A673 (cell line): ENCODE measurements at places on chromosomes 11 and 22. TPM values are rescaled to one million over a fixed set of nuclear protein-coding genes. Genes with fewer than 3 reads are reported as not detected.

Gene PTGDR2
- 0.09 and 0.17 TPM in 2 replicates for total RNA-seq

DNA sequence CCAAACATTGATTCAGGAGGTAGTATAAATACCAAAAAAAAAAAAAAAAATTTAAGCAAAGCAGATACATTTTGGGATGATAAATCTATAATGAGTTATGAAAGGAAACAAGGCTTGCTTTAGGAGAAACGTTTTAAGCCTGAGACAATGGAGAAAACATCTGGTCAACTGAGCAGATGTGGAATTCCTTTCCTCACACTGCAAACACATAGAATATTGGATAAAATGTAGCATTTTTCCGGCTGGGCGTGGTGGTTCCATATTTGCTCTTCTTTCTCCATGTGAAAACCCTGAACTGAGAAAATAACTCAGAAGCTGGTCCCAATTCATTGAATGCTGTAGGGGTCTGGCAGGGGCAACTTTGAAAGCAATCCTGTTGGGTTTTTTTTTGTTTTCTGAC is 33.9 kb downstream of the ENDOD1 start:
- DNase-seq: no peak

Gene ABTB2
- 40.7 and 46.3 TPM in 2 replicates for total RNA-seq

DNA sequence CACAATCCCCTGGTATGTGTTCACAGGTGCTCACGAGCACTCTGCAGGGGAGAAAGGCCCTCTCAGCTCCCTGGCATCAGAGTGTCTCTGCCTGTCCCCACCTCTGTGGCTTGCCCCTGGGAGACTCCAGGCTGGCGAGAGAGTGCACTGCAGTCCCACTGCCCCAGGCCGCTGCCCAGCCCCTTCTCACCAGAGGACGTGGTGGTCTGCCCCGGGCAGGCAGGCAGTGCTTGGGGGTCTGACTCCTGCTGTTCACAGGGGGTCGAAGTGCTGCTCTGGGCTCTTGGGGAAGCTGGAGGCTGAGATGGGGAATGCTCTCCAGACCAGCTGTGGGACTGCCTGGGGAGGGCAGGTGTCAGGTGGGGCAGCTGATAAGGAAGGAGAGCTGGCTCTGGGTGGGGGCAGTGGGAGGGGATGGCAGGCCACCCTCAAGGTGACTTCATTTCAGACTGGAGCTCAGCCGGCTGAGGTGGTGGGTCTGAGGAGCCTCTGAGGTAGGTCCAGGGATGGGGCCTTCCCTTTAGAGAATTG is 151.0 kb upstream of the B3GAT1 start:
- no peak for DNase-seq

DNA sequence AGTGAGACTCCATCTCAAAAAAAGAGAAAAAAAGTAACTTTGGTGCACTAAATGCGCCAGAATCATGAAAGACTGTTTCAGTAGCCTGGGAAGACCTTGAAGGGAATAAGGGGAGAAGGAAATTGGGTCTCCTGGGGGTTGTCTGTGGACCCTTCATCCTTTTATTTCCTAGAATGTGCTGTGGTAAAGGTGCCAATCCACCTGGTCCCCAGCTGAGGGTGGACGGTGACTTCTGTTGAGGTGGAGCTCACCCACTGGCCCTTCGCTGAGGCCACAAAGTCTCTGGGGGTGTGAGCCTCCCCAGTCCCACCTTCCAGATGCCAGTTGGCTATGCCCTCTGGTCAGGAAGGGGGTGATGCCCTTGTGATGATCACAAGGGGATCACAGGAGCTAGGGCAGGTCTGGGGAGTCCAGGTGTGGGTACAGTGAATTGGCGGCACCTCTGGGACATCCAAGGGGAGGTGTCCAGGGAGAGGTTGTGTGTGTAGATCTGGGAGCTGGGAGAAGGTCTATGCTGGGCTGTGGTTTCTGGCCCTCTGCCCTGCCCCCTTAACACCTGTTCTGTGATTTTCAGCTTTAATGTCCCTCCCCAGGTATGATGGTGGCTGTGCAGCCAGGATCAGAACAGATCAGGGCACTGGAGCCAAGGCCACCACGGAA is 34.2 kb upstream of the LMO1 start:
- DNase-seq: no peak

- DNase-seq: no peak
Measured at GRCh38 chr22:20232237-20232598, 35.9 kb downstream of the RTN4R start.

Gene OR52N1
- not detected in 2 replicates for total RNA-seq

DNA sequence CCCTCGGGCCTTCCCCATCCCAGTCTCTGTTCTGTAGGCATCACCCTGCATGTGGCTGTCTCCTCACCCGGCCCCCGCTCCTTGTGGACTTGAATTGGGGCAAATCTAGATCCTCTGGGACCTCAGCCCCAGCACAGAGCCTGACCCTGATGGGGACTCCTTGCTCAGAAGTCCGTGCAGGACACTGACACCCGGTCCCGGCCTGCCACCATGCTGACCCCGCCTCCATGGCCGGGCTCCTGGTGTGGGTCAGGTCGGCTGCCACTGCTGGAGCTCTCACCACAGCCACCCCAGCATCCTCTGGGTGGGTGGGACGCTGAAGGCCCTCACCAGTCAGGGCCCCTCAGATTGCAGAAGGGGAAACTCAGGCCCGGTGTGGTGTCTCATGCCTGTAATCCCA is 1.8 kb downstream of the IGLL1 start:
- no peak for DNase-seq

- DNase-seq: no peak
Measured at GRCh38 chr22:31091106-31091975, 10.2 kb downstream of the SMTN start.

DNA sequence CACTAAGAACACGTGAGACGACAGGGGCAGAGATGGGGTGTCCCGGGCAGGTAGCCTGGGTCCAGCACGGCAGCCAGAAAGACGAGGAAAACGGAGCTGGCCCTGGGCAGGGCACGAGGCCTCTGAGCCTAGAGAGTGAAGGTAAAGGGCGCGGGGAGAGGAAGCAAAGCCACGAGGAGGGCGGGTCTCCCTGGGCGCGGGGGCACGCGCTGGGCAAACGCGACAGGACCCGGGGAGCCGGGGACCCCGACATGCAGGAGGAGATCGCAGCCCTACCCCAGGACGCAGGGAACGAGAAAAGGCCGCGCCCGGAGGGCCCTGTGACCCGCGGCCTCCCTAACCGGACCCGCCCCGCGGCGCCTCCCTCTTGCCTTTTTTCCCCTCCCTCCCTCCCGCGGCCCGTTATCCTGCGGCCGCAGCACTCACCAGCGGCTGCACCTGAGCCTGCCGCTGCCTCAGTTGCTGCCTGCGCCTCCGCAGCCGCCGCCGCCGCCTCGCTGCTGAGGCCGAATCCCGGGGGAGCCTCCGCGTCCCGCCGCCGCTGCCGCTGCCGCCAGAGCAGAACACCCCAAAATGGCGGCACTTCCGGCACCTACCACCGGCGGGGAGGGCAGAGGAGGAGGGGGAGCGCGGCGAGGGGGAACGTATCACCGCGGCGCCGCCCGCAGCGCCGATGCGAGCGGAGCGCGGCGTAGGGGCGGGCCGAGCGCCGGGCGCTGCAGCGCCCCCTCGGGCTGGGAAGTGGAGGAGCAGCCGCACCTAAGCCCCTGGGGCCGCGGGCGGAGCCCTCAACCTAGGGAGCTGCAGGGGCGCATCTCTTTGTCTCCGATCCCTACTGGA is at the start of gene CELF1:
CELF1 (minus strand) TSS at position 567 of the 840 bp plus-strand sequence. CDS start 53,609 bp downstream, outside the sequence.
- peak; percentile 100 for DNase-seq

GRCh38 chr11:32569313-32569881 is 14.2 kb upstream of the EIF3M start:
- no peak for DNase-seq

DNA sequence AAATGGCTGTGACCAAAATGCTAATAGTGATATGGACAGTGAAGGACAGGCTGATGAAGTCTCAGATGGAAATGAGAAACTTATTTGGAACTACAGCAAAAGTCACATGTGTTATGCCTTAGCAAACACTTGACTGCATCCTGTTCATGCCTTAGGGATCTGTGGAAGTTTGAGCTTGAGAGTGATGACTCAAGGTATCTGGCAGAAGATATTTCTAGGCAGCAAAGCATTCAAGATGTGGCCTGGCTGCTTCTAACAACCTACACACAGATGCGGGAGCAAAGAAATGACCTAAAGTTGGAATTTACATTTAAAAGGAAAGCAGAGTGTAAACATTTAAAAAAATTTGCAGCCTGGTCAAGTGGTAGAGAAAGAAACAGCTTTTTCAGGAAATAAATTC is 28.1 kb upstream of the CD81 start:
- no peak for DNase-seq

Gene SCGB1C1
- total RNA-seq: not detected in 2 replicates

DNA sequence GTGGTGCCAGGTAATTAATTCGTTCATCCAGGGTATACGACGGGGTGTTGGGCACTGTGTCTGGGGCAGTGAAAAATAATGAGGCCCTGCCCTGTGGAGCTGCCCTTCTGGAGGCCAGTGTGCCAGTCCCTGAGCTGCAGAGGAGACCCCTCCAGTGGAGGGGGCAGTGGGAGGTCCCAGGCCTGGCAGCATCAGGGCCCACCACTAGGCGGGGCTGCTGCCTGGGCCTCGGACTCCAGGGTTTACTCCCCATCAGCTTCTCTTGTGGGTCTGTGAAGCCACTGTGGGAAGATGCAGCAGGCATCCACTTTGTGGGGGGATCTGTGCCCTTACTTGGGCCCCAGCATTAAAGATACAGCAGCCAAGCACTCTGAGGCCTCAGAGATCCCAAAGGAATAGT is 17.4 kb upstream of the TMPRSS6 start:
- DNase-seq: no peak

- no peak for DNase-seq
Measured at GRCh38 chr11:127926721-127927120, 660.6 kb downstream of the ETS1 start.

- no peak for DNase-seq
Measured at GRCh38 chr11:112611771-112612170, 349.4 kb upstream of the NCAM1 start.

Gene PAMR1
- 0.39 and 0.62 TPM in 2 replicates for total RNA-seq

- DNase-seq: no peak
Measured at GRCh38 chr11:132910011-132910760, 622.1 kb downstream of the OPCML start.

- peak; percentile 89 for DNase-seq
Measured at GRCh38 chr11:798093-798713, at the start of gene SLC25A22. Gene SLC25A22 (minus strand): TSS chr11:798281. CDS start chr11:795006, 3,275 bp downstream.

Gene GAS2L1
- 22.7 TPM in 2 replicates for total RNA-seq

DNA sequence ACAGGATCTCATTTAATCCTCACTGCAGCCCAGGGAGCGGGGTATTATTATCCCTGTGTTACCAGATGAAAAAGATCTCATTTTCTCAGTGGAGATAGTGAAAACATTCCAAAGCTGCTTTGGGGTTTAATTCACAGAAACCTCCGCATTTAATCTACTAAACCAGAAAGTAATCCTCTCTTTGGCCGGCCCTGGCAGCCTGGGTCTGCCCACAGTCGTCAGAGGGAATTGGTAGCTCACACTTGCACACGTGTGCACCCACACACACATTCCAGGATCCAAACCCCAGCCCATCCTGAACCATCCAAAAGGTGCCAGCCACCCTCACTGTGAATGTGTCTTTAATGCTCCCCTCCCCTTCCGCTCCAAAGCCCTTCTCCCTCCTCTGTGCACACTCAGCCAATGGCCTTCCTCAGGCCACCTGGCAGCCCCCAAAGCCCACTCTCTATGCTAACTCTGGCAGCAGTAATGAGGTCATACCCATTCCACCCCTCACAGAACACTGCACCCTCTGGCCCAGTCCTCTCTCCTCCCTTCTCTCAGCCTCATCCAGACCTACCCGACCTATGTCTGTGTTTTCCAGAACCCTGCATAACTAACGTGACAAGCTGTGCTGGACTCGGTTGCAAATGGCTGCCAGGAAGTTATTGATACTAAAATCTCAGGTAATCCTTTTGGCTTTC is 466.2 kb downstream of the SOX6 start:
- DNase-seq: no peak

Gene CRYBB2
- total RNA-seq: 0.39 TPM in 1 of 2 replicates, not detected in the other

DNA sequence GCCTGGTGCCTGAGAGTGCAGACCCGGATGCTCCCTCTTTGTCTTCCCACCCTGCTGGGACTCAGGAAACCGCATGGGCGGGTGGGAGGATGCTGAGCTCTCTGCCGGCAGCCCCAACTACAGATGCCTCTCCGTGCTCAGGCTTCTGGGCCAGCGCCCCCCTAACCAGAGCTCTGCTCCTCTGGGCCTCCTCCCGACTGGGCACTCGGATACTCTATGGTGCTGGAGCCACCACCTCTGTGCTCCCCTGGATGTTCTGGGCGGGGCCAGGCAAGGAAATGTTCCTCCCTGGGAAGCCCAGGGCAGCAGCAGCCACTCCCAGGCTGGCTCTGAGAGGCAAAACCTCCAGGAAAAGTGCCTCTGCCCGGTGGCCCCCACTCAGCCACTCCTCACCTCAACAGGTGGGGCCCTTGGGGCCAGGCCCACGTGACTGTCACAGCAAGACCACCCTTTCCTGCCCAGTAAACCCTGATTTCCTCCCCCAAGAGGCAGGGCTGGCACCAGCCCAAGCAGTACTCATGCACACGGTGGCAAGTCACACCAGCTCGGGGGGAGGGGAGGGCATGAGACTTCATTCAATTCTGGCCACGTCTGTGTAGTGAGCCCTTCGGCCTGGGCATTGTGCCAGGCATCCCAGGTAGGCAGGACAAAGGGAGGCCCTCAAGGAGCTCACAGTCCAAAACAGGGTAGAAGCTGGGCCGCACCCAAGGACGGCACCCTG is 54.7 kb upstream of the TCF20 start:
- DNase-seq: peak; percentile 88

Gene OR52E8
- not detected in 2 replicates for total RNA-seq

GRCh38 chr22:43346521-43346929 is 3.4 kb upstream of the SCUBE1 start:
- peak; percentile 52 for DNase-seq

DNA sequence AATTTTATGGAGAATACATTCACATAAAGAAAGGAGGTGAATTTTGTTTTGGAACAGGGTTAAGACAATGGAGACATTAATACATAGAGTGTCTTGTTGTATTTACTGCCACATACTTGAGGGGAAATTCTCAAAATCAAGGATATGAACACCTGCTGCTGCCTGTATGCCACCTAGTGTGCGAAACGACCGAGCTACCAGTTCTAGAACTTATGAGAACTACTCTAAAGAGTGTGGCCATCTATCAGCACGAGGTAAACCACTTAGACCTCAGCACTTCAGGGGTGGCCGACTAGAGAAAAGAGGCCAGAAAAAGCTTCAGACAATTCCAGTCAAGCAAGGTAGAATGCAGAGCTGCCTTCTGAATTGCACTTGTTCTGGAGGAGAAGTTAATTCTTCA is 1.5 kb upstream of the AGBL2 start:
- no peak for DNase-seq

GRCh38 chr11:86678823-86679222 is 6.4 kb upstream of the ME3 start:
- no peak for DNase-seq

GRCh38 chr11:18171377-18172000 is 1.1 kb upstream of the MRGPRX4 start:
- DNase-seq: peak; percentile 10

- no peak for DNase-seq
Measured at GRCh38 chr11:104051778-104052177, 15.3 kb downstream of the DDI1 start.

GRCh38 chr11:8094656-8095055 is 13.6 kb downstream of the TUB start:
- DNase-seq: no peak

Gene SCN4B
- total RNA-seq: 0.74 and 1.8 TPM in 2 replicates

- no peak for DNase-seq
Measured at GRCh38 chr11:90202342-90202741, 20.5 kb downstream of the CHORDC1 start.

Gene OR8G5
- not detected in 2 replicates for total RNA-seq
